ENCODE measurements at places on chromosomes 2 and 18. TPM values are rescaled to one million over a fixed set of nuclear protein-coding genes. Genes with fewer than 3 reads are reported as not detected.

DNA sequence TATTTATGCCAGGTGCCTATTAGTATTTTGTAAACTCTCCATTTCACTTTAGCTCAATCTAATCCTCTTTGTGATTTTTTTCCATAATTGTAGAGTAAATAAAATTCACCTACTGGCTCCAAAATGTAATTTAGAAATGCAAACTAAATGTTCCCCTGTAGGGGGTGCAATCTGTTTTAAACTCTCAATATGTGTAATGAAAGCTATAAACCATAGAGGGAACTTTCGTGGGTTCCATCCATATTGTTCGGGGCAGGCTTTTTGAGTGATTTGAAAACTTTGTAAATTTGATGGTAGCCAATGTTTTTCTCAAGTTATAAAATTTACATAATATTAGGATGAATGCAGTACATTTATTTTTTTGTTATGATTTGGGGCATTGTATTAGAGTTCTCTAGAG lies 49.4 kb downstream of the TSPYL6 start:
- DNase-seq, result no peak

DNA sequence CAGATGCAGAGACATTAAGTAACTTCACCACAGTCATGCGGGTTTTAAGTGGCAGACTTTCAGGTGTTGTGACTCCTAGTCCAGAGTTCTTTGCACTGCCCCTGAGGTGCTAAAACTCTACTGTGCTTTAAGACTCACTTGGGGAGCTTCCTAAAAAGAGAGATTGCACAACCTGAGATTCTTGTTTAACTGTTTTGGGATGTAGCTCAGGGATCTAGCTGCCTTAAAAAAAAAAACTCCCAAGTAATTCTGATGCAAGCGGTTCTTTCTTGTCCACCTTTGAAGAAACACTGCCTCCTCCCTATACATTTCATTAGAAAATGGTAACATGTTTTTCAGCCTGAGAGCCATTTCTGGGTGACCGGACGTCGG lies 13.0 kb downstream of the IL37 start:
- no peak for DNase-seq

Gene CRYBA2
- not detected for total RNA-seq

DNA sequence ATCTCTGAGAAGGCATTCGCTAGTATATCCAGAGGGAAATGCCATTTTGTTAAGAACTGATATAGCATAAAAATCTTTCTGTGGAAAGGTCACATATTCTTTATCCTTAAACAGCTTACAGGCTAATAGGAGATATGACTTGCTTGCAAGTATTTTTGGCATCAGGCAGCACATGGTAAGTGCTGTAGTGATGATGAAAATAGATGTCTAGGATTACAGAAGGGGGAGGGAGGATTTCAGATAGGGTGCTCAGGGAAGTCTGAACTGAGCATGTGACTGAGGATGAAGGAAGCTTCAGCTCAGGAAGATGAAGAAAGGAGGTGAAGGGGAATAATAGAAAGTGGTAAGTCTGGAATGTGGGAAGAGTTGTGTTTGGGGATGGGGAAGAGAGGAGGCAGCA lies 158.5 kb upstream of the NOSTRIN start:
- DNase-seq, result no peak

GRCh38 chr2:38835990-38836389 lies 39.7 kb downstream of the DHX57 start:
- no peak for DNase-seq

- DNase-seq, result no peak
These were observed 163.3 kb downstream of the SMAD7 start for GRCh38 chr18:48787203-48788151.

Gene AGXT
- not detected for total RNA-seq

DNA sequence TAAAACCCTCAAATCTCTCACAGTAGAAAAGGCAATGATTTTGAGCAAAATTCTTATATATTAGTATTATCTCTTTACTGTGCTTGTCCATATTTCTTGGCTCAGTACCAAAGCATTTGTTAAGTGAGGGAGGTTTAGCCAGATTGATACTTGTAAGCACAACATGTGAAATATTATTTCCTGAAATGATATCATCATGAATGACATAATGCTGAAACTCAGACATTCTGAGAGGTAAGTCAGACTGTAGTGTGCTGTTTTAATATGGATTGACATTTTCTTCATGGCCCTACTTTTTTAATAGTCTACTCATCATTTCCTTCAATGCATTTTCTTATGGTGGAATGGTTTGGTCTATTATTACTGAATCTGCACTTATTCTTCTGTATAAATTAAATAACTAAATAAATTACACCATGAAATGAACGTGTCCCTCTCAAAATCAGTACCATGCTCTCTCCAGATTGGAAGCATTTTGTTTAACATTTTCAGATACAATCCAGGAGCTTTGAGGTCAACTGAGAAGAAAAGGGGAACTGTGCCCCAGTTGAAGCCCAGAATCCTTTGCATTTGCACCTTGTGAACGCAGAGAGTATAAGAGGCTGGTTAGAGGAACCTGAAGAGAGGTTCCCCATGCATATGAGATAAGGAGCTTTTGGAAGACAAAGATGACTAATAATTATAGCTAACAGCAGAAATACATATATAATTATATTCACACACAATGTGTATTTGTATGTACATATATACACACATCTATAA lies 50.1 kb upstream of the CRACDL start:
- no peak for DNase-seq

DNA sequence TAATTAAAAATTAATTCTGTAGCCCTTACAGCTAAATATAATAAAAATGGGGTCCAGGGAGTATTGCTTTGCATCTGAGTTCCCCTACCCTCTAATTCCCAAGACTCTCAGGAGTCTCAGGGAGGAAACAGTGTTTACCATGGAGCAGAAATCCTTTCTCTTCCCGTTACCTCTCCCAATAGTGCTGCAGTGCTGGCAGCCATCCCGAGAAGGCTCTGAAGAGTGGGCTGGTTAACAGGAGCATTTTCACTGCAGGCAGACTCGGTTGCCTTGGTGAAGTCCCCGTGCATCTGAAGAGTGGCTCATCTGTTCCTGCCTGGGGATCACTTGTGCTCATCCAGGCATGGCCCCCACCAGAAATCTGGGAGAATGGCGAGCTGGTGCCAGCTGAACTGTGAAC lies 41.8 kb upstream of the TMEM178A start:
- DNase-seq, result no peak

DNA sequence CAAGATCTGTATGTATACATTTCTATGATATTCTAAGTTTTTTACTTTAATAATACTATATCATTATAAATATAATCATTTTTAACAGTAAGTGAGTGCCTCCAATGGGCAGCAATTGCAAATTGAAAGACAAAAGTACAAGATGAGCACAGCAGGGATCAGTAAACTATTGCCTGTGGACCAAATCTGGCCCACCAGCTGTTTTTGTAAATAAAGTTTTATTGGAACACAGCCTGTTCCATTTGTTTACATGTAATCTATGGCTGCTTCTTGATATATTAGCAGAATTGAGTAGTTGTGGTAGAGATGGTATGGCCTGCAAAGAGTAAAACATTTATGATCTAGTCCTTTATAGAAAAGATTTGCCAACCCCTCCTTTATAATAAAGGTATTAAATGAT lies 43.2 kb downstream of the CHST9 start:
- DNase-seq, result no peak

- DNase-seq, result no peak
These were observed 11.6 kb downstream of the OXER1 start for GRCh38 chr2:42752314-42752713.

- no peak for DNase-seq
These were observed 468.2 kb upstream of the TNP1 start for GRCh38 chr2:217327953-217328621.

DNA sequence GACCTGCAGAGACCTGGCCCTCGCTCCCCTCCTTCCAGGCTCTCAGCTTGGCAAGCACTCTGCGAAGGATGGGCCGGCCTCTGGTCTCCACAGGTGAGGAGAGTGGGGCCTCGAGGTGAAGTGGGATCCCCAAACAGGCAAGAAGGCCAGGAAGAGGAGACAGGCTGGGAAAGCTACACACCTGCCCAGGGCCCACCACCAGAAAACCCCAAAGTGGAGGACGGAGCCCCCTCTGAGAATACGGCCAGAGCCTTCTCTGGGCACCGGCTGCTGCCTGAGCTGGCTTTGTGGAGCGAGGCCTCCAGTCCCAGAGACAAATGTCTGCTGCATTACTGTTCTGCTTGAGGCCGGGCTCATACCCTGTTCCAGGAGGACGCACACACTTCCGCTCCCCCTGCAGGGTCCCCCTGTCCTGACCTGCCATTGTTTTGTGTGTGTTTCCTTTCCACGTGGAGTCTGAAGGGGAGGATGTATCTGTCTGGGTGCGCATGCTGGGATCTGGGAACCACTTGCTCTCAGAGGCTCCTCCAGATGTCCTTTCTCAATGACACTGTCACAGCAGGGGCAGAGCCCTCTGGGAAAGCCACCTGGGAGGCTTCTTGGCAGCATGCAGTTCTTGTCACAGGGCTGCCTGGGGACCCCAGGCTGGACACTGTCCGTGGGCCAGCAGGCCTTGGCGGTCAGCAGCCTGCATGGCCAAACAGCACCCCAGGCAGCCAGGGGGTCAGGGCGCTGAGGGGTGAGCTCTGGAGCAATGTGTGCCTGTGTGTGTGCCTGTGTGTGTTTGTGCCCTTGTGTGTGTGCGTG lies 20.8 kb downstream of the KCNF1 start:
- DNase-seq, result no peak

GRCh38 chr18:13868501-13869271 lies 44.7 kb downstream of the MC5R start:
- no peak for DNase-seq

- no peak for DNase-seq
These were observed 96.8 kb upstream of the DNAJC10 start for GRCh38 chr2:182619276-182619675.

Gene TEX44
- not detected for total RNA-seq

Gene DYNC1I2
- 147 TPM for total RNA-seq

- DNase-seq, result no peak
These were observed 3.4 kb downstream of the ZEB2 start for GRCh38 chr2:144516411-144516980.

Gene KCNE4
- 22.0 TPM for total RNA-seq

Gene RAPH1
- total RNA-seq, result 47.7 TPM

DNA sequence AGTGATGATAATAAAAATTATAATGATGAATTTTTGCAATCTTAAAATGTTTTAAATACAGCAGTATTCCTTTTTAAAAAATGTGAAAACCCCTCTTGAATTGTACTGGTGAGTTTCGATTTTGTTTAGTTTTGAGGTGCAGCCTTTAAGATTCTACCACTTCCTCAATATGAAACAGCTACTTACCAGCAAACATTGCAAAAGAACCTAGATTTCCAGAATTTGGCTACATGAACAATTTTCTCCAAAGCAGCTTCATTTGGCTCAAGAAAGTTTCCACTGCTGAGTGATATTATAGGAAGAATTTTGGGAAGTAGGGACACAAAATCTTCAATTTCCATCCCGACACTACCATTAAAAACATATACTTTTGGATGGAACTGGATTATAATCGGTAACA lies 12.0 kb downstream of the TCF4 start:
- no peak for DNase-seq

Gene GPR155
- total RNA-seq, result 17.3 TPM

GRCh38 chr18:44996261-44996660 lies 315.6 kb downstream of the SETBP1 start:
- no peak for DNase-seq

- no peak for DNase-seq
These were observed 119.6 kb upstream of the OTOS start for GRCh38 chr2:240259924-240260529.

Gene NR4A2
- 2.9 TPM for total RNA-seq

- no peak for DNase-seq
These were observed 355.9 kb downstream of the EIPR1 start for GRCh38 chr2:3021720-3022119.

- DNase-seq, result no peak
These were observed 37.3 kb downstream of the TMEM177 start for GRCh38 chr2:119716284-119716672.

Gene IL1RL2
- 0.90 TPM for total RNA-seq

DNA sequence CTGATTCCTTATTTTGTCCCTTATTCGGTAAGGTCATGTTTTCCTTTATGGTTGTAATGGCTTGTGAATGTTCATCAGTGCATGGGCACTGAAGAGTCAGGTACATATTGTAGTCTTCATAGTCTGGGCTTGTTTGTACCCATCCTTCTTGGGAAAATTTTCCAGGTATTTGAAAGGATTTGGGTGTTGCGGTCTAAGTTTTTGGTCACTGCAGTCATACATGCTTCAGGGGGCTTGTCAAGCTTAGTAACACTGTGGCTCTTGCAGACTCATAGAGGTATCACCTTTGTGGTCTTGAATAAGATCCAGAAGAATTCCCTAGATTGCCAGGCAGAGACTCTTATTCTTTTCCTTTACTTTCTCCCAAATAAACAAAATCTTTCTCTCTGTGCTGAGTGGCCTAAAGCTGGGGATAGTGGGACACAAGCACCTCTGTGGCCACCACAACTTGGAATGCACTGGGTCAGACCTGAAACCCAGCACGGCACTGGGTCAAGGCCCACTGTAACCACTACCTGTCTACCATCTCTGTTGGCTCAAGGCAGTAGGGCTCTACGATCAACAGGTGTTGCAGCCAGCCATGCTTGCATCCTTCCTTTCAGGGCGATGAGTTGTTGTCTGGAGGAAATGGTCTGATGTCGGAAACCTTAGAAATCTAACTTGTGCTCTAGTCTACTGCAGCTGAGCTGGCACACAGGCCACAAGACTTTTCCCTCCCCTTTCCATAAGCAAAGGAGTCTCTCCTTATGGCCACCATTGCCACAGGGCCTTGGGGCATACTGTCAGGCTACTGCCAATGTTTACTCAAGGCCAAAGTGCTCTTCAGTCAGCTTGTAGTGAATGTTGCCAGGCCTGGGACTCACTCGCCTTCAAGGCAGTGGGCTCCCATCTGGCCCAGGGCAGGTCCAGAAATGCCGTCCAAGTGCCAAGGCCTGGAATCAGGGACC lies 21.5 kb downstream of the IL1RN start:
- DNase-seq, result no peak

DNA sequence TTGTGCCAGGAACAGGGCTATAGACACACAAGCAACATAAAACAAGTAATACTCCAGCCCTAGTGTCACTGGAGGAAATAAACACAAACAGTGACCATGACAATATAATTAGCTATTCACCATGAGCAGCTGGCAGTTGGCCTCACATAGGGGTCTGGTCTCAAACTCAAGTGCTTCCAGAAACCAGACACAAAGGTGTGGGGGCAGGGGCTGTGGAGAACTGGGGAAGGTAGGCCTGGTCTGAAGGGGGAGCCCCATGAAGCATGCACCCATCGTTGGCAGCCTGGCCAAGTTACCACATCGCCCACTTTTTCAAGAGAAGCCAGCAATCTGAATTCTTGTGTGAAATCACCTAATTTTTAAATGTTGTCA lies 49.5 kb upstream of the SP3 start:
- DNase-seq, result no peak

Gene TMEM198
- total RNA-seq, result 2.0 TPM

DNA sequence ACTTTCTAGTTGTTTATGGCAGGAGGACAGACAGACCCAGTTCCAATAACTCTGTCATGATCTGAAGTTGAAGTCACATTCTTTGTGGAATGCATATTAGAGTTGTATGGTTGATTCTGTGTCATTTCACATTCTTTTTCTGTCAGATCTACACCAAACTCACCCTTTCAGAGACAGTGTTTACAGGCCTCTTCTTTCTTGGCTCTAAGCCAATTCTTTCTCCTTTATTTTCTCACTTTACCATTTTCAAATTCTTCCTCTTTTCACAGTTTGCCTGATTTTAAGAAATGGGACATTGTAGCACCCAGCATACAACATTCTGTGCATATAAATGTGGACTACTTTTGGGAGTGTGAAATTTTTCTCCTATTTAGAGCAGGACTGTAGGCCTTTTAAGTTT lies 103.7 kb downstream of the CCDC85A start:
- DNase-seq, result no peak

- DNase-seq, result no peak
These were observed 35.2 kb downstream of the NPPC start for GRCh38 chr2:231890896-231891513.

Gene CTIF
- total RNA-seq, result 26.6 TPM

GRCh38 chr2:205686783-205687640 lies 4.7 kb downstream of the NRP2 start:
- no peak for DNase-seq

Data from urinary bladder (tissue), 4 donors.